ENCODE measurements at places on chromosomes 2 and 18.
A peak's percentile ranks its signal among the peaks of the same experiment; 100 is the strongest.

DNA sequence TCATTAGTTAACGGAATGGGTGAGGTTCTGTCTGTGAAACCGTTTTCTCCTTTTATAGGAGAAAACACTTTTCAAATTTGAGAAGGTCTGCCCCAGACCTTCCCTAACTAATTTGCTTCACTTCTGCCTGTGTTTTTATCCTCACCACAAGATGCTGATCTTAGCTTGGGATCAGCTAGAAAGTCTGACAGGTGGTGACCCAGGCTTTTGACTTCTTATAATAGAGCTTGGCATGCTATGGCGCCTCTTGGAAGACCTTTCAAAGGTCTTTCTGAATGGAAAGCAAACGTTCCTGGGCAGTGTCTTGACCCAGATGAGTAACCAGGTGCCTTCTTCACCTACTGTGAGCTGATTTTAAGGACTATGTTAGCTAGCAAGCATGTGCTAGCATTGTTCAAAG lies 91.4 kb downstream of the LYPD6 start:
- H3K36me3 ChIP-seq, result no peaks in the 10 kb centered on the region
- H3K4me1 ChIP-seq, result no peaks in the 10 kb centered on the region
- no peak overlapping the region for H3K27ac ChIP-seq
- no peak for DNase-seq
- no peaks in the 10 kb centered on the region for H3K27me3 ChIP-seq

DNA sequence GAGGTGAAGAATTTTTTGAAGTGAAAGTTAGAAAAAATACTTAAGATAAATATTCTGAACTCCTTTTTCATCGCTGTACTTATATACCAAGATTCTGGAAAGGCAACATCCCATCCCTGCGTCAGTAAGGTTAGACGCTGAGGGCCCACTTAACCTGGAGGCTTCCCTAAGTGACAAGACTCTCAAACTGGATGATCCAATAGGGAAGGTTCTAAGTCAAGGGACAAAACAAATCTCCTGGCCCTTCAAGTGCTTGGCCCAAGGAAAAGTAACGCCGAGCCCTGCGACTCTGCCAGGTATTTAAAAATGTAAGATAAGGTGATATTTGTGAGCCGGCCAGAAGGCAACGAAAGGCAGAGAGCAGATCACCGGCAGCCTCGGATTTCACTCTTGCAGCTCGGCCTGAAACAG lies 1.3 kb downstream of the STK39 start:
- peak overlapping the region; percentile 88 for H3K4me3 ChIP-seq
- no peaks in the 10 kb centered on the region for H3K36me3 ChIP-seq
- peaks cover 5% of the 10 kb centered on the region for H3K4me1 ChIP-seq
- peak overlapping the region; percentile 89 for H3K27ac ChIP-seq
- DNase-seq, result no peak

DNA sequence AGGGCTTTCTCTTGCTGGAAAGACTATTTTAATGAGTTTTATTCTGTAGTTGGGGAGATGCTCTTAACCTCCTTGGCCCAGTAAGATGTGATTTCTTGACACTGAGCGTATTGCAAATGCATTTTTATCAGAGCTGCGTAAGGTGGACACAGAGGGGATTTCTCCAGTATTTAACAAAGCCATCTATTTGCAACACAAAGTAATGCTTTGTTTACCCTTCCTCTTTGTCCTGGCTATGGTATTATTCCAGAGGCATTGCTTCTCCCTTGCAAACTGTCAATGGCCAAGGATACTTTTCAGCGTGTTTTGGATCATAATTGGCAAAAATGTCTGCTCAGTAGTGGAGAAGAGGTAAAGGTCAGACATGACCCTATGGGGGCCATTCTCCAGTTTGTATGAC lies 90.8 kb upstream of the PIK3C3 start:
- no peak overlapping the region for H3K27ac ChIP-seq
- no peaks in the 10 kb centered on the region for H3K4me1 ChIP-seq
- no peak overlapping the region for H3K4me3 ChIP-seq
- no peaks in the 10 kb centered on the region for H3K36me3 ChIP-seq
- DNase-seq, result no peak
- H3K27me3 ChIP-seq, result no peaks in the 10 kb centered on the region

DNA sequence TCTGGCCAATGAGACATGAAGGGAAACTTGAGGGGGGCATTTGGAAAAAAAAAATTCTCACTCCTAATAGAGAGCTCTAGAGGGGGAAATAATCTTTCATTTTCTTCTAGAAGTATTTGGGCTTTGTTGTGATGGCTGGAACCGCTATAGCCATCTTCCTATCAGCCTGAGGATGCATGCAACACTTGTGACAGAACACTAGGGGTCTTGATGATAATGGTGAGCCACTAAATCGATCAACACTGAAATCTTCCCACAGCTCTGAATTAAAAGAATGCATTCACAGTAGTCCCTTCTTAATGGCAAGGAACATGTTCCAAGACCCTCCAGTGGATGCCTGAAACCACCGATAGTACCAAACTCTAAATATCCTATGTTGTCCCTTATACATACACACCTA lies 325.3 kb downstream of the LNPK start:
- no peaks in the 10 kb centered on the region for H3K36me3 ChIP-seq
- H3K4me3 ChIP-seq, result no peak overlapping the region
- H3K4me1 ChIP-seq, result no peaks in the 10 kb centered on the region
- no peak for DNase-seq
- no peak overlapping the region for H3K27ac ChIP-seq
